NB4 (cell line): ENCODE measurements at places on chromosomes 3 and 15.
A peak's percentile ranks its signal among the peaks of the same experiment; 100 is the strongest.

DNA sequence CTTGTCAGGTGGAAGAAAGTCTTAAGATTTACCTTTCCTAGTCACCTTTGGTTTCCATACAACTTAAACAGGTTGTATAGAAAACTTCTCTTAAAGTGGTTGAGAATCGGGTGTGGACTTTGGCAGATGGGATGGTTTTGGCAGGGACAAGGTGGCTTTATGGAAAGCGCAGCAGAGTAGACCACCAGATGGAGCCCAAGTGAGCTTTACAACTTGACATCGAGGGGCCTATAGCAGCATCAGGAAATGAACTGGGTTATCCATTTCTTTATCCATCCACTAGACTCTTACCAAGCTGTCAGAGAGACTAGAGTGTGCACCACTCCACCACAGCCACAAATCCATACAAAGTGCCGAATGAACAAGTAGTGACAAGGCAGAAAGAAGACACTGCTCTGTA, 85.3 kb upstream of the MBNL1 start:
- DNase-seq = peak; percentile 79

DNA sequence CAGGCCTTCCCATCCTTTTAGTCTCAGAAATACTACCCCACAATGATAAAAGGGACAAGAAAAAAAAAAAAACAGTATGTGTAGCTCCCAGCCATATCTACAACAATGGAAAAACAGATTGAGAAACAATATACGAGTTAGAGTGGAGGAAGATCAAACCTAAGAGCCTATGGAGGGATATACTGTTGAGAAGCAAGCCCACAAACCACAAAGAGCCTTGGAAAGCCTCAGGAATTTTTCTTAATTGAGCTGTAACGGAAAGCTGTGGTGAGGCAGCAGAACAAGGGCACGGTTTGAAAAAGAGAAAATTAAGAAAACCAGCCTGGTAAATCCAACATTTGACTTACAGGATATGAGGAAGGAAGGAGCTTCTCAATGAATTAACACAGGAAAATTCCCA, 21.4 kb downstream of the KPNA1 start:
- DNase-seq = no peak

DNA sequence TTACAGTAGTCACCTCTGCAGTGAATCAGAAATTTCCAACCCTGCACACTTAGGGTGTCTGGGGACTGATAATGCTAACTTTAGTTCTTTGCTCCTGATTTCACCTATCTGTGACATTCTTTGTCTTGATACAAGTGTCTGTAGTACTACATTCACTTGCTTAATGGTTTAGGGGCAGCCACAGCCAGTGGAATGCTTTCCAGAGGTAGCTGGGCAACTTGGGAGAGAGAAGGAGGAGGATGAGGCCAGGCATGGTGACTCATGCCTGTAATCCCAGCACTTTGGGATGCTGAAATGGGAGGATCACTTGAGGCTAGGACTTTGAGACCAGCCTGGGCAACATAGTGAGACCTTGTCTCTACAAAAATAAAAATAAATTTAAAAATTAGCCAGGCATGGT, 8.5 kb downstream of the BAHD1 start:
- DNase-seq = no peak

DNA sequence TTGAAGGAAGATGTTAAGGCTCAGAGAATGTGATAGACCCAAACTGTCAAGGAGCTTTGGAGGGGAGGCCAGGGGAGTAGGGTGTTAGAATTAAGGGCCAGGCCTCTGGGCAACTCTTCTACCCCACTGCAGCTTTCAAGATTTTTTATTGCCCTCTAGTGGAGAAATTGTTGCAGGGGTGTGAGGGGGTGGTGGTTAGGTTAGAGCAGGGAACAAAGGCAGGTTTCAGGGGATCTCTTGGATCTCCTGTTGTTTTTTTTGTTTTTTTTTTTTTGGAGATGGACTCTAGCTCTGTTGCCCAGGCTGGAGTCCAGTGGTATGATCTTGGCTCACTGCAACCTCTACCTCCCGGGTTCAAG, 1.4 kb upstream of the SEC13 start:
- DNase-seq = peak; percentile 59

- peak; percentile 25 for DNase-seq
Observed at GRCh38 chr3:58206406-58207011, 4.3 kb downstream of the DNASE1L3 start.

- DNase-seq = no peak
Observed at GRCh38 chr3:28262001-28262400, 20.6 kb downstream of the CMC1 start.

DNA sequence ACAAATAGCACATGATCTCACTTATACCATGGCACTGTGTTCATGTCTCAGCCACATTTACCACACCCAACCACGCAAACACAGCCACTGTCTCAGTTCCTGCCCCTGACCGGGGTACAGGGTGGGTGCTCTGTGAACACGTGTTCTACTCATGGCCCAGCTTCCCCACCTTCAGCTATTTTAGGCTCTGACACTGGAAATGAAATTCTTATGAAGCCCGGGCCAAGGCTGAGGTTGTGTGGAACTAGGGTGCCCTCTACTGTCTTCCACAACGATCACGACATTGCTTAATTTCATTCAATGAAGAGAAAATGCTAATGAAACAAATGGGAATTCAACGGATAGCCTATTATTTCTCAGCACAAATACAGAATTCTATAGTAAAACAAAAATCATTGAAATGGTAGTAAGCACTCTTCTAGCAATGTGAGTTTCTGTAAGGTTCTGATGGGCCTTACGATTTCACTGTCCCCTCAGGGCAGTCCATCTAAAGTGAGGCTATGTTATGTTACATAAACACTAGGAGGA, 2.1 kb upstream of the GABRA5 start:
- DNase-seq = peak; percentile 60

DNA sequence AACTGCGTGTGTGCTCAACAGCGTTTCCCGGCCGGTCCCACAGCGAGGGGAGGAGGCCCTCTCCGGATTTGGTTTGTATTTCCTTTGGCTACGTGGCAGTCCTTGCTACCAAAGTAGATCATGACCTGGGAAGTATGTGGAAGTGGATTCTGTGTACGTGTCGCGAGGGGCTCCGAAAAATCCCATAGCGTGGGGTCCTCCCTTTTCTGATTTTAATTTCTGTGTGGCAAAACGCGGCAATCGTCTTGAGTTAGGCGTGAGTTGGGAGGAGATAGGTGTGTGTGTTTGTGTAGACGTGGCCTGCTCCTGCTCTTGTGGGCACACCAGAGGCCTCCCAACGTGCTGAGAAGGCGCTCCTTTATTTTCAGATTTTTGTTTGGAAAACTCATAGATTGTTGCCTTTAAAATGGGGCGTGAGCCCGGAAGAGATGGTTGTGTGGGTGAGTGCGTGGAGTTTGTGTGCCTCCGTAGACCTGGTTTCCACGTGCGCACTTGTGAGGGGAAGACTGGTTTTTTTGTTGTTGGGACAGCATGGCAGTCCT, 1.2 kb downstream of the TRIM71 start:
- no peak for DNase-seq

DNA sequence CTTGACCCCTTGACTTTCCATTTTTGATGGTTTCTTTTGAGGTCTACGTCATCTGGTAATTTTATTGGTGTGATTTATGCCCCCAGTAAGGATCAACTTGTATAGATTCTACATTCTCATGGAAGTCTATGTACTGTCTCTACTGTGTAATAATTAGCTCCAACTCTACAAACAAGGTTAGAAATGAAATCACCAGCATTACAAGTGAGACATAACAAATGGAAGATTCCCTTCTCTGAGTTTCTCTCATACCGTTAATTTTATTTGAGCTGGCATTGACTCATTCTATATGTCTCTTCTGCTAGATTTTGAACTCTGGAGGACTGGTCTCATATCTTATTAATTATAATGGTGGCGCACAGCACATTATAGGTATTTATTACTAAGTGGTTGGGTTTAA, 138.9 kb downstream of the LPP start:
- no peak for DNase-seq

DNA sequence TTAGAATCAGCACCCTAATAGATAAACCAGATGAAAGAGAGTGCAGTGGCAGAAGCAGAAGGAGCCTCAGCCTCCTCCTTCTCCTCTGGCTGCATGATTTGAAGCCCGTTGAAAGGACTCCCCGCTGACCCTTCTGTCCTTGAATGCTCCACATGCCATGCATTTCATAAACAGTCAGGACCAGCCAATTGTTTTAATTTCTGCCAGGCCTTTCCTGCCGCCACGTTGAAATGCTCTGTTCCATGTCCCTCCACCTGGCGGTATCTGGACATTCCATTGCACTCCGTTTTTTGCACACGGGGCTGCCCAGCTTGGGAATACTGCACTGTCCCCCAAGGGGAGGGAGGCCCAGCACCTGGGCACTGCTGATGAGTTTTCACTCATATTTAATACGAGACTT, 35.2 kb upstream of the GLCE start:
- no peak for DNase-seq

DNA sequence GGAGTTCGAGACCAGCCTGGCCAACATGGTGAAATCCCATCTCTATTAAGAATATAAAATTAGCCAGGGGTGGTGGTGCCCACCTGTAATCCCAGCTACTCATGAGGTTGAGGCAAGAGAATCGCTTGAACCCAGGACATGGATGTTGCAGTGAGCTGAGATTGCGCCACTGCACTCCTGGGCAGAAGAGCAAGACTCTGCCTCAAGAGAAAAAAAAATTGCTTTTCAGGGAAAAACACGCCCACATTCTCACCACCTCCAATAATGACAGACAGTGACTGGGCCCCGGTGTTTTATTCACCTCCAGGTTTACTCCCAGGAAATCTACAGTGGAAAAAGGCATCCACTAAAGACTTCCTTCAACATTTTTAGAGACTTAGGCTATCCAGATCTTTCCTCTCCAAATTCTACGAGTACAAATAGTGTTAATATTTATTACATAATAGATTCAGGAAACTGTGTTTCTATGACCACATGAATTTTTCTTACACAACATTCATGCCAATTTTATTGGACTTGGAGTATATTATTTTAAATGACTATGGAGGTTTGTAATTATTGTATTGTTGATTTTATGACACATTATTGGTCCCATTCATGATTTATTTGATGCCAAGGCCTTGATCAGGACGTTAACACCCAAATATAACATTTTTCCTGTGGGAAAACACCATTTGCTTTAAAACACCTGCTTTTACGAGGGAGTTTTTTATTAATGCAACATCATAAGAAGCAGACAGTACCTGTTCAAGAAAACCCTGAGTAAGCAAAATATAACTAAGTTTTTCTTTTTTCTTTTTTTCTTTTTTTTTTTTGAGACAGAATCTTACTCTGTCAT, 26.6 kb downstream of the IGF2BP2 start:
- DNase-seq = no peak

GRCh38 chr15:71496336-71496955, 313.9 kb upstream of the NR2E3 start:
- DNase-seq = no peak

DNA sequence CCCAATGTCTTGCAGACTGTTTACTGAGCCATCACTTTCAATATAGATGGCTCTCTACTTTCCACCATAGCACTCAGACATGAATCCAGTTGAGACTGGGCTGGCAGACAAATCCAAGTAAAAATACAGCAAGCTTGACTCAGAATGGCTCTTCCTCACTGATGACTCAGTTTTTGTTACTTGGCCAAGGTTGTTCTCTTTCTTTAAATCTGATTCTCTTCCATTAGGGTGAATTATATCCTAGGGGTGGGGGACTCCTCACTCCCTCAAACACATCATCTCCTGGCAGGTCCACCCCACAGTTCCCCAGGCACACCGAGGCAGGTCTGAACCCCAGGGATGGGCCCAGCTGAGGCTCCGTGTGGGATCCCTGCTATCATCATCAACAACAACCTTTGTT, 157.9 kb downstream of the MEX3B start:
- no peak for DNase-seq

GRCh38 chr3:80553211-80553610, 785.4 kb upstream of the ROBO1 start:
- no peak for DNase-seq

GRCh38 chr3:172624999-172625398, 85.9 kb downstream of the NCEH1 start:
- DNase-seq = peak; percentile 6

DNA sequence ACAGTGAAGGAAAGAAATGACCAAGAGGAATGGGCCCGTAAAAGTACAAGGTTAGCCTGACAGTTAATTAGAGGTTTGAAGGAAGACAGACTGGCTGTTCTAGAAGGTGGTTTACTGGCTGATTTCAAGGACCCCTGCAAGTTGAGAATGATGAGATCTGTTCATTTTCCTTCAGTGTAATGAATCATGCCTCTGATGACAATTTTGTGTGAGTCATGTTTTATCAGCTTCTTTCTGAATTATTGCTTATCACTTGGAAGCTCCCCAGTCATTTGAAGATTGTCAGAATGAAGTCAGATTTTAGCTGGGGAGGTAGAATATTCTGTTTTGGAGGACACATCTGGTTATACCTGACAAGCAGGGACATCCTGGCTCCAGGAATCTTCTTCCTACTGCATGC, 50.6 kb downstream of the DRD3 start:
- no peak for DNase-seq

DNA sequence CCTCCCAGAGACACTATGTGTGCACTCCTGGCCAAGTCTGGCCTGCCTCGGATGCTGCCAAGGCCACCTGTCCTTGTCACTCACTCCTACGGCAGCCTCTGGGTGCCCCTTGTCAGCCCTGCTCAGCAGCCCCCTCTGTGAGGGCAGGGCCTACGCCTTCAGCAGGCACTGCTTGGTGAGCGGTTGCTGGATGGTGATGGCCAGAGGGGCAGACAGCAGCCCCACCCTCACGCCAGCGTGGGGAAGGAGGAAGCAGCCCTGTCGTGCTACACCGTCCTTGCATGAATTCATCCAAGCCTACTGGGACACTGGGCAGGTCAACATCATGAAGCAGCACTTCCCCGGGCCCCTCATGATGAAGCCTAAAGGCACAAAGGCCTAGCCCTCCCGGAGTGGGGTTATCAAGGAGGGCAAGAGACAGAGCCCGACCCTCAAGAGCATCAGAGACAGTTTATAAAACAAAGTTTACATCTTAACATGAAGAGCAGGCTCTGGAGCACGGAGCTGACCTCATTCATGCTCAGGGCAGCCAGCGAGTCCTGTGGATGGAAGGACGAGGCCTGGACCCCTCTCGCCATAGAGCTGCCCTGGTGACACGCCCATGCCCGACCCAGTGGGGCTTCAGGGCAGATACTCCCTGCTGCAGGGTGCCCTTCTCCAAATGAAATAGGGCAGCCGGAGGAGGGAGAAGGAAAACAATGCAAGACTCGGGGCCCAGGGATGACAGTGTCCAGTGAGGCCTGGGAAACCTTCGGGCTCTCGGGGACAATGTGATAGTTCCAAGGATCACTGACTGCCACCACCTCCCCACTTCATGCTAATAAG, 25.3 kb downstream of the CHDH start:
- DNase-seq = no peak
